ENCODE measurements at places on chromosomes 11 and 22.

DNA sequence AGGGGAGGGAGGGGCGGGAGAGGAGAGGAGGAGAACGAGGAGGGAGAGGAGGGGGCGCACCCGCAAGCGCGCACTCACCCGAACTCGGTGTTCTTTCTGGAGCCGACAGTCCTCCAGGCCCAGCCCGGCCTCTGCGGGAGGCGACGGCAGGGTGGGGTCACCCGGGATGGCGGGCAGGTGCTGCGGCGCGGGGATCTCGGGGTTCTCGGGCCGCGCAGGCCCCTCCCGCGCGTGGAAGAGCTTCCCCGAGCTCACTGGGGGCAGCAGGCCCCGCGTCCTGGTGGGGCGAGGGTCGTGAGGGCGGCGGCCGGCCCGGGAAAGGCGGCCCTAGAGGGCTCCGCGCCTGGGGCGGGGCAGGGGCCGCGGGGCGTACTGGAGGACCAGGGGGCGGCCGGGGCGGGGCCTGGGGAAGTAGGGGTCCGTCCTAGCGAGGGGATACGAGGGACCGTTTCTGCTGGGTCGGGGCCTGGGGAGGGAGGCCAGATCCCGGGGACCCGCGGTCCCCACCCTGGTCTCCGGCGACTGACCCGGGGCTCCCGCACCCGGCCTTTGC is 5.2 kb downstream of the LMNTD2 start:
- DNase-seq: no peak

GRCh38 chr22:49052023-49052538 is 775.6 kb downstream of the BRD1 start:
- DNase-seq: no peak

DNA sequence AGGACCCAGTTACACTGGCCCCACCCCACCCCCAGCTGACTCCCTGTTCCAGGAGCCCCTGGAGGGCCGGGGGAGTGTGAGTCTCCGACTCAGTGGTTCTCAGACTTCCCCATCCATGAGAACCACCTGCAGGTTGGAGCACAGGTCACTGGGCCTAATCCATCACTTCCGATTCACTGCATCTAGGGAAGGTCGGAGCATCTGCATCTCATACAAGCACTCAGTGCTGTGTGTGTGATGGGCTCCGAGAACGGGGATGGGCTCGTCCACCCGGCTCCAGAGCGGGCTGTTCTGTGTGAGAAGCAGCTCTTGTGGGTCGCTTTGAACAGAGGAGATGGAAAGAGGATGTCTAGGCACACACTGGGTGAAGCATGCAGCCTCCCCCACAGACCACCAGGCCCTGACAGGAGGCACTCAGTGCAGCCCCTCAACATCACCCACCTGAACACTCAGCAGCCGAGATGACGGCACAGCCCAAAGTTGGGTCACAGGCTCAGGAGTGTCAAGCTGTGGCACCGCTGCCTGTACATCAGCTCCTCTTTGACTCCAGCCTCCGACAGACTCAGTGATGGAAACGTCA is 541.4 kb downstream of the BRD1 start:
- no peak for DNase-seq

DNA sequence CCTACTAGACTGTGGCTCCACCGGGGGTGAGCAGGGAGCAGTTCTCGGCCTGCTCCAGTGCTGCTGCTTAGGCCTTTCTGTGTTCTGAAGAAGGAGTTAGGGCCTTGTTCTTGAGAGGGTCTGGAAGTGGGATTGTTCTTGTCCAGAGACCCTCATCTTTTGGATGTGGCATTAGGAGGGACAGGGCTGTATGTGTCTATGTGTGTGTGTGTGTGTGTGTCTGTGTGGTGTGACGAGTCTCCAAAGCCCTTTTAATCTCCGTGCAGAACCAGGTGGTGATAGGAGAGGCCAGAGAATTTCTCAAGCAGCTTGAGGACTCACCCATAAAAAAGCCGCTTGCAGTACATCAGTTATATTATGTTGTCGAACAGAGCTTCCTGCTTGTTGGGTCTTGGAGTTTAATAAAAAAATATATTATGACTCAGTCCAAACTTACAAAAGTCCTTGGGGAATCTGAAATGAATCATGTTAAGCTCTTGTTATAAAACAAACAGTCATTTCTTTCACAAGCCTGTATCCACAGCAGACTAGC is 196.5 kb downstream of the TENM4 start:
- no peak for DNase-seq

Measured in omental fat pad (tissue), 4 donors.